ENCODE measurements at places on chromosomes 2 and 18.
A peak's percentile ranks its signal among the peaks of the same experiment; 100 is the strongest.

GRCh38 chr2:174761837-174762236 lies 2.4 kb downstream of the CHRNA1 start:
- DNase-seq: no peak

GRCh38 chr18:2471523-2471922 lies 99.8 kb downstream of the METTL4 start:
- no peak for DNase-seq

DNA sequence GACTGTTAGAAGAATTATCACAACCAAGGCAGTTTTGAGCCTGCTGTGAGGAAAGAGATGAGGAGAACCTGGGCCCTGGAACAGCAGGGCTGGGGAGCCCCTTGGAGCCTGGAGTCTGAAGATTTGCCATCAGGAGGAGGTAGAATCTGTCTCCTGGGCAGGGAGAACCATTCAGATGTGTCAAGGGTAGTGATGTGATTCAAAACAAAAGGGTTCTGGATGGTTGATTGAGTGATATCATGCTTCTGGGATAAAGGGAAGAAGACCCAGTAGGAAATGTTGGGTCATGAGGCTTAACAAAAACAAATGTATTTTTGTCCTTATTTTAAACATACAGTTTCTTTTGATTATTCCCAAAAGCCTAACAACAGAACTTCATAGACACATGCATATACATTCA lies 28.6 kb downstream of the RNF144A start:
- DNase-seq: no peak

- no peak for DNase-seq
These were observed 430.0 kb upstream of the VWC2L start for GRCh38 chr2:213980883-213981282.

DNA sequence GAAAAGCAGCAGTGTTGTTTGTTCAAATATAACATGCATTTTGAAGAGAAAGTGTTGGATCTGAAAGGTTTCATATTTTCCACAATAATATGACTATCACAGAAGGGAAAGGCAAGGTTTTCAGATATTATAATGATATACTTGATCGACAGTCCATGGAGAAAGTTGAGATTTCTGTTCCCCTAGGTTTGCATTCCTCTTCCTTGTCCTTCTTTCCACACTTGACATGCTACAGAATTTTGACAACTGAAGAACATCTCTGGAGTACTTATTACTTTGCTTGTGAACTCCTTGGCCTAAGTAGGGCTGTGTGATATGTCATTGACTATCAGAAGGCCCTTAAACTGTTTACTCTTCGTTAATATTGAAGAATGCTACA lies 46.5 kb downstream of the TMEFF2 start:
- DNase-seq: no peak

GRCh38 chr18:79317703-79318102 lies 78.0 kb upstream of the NFATC1 start:
- no peak for DNase-seq

- DNase-seq: no peak
These were observed 125.4 kb downstream of the CLIP4 start for GRCh38 chr2:29240601-29241000.

DNA sequence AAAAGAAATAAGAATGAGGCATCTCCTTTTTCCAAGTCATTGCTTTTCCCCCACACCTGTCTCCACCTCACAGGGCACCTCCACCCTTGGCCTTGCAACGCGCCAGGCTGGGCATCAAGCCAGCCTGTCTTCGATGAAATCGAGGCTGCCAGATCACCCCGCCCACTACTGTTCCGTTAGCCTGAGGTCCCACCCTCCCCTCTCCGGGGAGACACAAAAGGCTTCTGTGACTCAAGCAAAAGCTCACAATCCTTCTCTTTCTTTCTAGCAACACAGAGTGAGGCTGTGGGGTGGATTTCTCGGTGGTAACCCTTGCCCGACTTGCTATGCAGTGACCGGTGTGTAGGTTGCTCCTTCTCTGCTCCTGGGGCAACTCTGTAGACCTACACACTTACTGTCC lies 9.9 kb downstream of the TNP1 start:
- DNase-seq: no peak

DNA sequence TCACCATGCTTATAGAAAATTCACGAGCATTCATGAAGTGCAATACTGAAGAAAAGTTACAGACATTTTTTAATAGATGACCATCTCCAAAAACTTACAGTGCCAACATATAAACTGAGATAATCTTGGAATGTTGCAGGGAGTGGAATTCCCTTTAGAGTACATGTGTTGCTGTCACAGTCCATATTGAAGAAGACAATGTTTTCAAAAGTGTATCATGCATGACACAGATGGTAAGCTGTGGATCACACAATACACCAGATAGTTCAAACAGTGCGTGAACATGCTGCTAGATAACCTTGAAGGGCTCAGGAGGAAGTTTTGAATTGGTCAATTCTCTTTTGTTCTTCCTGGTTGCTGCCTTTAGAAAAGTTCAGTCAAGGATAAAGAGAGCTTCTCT lies 1644.3 kb upstream of the NXPH2 start:
- DNase-seq: no peak

GRCh38 chr2:178056345-178056744 lies 16.2 kb downstream of the PDE11A start:
- no peak for DNase-seq

DNA sequence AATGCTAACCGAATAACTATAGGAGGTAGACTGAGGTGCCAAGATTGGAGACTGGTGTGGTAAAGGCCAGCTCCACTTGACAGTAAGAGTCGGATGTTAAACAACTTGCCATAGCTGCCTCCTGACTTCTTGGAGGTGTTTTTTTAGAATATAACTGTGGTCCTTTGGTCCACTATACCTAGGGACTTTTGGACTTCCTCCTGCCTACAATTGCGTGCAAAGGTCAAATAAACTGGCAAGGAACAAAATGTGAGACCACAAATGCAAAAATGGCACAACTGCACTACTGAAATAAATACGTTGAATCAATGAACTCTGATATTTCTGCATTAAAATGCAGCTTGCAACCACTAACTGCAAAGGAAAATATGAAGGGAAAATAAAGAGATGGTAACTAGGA lies 338.6 kb downstream of the NRXN1 start:
- no peak for DNase-seq

GRCh38 chr2:72137498-72138010 lies 10.1 kb downstream of the CYP26B1 start:
- peak; percentile 42 for DNase-seq

DNA sequence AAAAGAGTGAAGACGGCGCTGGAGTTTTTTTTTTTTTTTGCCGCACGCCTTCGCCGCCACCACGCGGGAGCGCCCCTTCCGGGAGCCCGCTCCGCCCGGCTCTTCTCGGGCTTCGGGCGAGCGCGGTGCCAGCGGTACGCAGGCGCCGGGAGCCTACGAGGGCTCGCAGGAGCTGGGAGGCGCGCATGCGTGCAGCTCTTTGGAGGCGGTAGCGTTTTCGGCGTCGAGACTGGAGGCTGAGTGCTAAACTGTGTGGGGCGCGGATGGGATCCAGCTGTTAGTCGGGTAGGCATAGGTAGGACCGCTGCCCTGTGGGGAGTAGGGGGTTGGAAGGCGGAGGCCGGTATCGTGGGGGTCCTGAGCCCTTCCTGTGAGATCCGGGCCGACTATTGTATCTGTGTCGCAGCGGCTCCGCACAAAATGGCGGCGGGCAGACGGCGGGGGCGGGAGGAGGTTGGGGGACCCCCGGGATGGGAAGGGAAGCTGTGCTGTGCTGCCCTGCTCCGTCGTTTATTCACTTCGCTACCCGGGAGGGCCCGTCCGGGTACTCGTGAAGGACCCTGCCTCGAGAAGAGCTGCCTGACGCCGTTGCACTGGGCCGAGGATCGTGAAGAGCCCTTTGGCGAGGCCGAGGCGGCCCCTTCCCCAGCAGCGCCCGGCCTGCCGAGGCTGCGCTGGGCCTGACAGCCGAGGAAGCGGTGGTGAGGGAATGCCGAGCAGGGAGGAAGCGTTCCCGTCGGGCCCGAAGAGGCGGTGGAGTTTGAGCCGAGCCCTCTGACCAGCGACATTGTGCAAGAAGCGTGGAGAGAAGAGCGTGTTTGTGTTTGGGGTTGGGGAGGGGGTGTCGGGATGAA lies at the start of gene ZNF638:
Gene ZNF638, plus strand, starts transcription at position 202 of the 854 bp plus-strand sequence. CDS start 17,173 bp downstream, outside the sequence.
- peak; percentile 92 for DNase-seq

- DNase-seq: peak; percentile 20
These were observed 106.3 kb downstream of the EPHA4 start for GRCh38 chr2:221465776-221466175.

DNA sequence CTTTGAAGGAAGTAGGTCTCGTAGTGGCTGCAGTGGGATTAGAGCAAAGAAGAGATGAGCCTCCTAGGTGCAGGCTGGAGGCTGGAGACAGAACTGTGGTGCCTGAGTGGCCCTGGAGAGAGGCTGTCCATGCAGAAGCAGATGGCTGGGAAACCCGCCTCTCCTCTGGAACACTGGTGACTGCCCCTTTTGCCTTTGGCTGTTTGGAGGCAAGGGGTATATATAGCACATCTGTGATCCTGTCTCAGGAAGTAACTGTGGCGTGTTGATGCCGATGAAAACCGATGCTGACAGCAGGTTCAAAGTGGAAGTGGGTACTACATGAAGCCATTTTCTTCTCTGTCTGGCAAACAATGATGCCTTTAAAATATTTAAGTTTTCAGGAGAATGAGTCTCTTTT lies 43.5 kb downstream of the SLC9A2 start:
- no peak for DNase-seq

DNA sequence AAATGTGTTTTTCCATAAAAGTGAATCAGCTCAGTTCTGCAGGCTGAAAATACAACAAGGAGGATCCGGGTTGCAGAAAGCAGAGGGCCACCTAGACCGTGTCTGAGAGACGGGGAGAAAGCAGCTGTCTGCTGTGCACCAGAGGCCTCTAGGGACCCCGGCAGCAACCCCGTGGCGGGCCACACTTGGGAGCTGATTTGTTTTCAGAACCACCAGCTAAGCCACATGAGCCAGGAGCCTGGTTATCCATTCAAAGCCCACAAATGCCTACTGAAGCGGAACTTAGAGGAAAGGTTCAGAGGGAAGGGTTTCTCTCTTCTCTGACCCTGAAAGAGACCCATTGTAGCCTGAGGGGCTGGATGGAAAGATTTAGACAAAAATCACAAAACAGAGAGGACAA lies 28.4 kb upstream of the ID2 start:
- no peak for DNase-seq

GRCh38 chr2:27909901-27910300 lies 19.4 kb downstream of the BABAM2 start:
- no peak for DNase-seq

- no peak for DNase-seq
These were observed 493.8 kb upstream of the NRP2 start for GRCh38 chr2:205188239-205189138.

DNA sequence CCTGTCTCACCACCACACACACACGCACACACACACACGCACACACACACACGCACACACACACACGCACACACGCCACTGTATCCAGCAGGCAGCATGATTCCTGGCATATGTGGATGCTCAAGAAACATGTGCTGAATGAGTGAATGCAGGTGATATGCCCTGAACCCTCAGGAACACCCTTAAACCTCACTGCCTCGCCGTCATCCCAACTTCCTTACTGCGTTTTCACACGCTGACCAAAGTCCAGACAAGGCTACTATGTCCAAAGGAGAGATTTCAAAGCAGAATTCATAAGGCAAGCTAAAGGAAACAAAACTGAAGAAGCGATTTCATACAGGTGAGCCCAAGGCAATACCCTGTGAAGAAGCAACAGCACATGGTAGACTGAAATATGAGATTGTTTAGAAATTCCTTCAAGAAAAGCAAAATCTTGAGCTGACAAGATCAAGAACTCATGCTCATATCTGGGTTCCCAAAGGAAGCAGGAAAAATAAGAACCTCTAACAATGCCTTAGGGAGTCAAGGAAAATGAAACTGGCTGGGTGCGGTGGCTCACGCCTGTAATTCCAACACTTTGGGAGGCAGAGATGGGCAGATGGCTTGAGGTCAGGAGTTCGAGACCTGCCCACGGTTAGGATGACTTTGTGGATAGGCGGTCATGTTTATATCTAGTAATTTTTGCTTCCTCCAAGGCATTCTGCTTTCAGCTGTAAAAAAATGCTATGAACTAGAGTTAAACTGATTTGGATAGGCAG lies 69.1 kb downstream of the TNFRSF11A start:
- no peak for DNase-seq

- no peak for DNase-seq
These were observed at the start of gene CNGA3 for GRCh38 chr2:98346311-98347236. Gene CNGA3 (plus strand): TSS chr2:98346456. CDS start chr2:98369976, 23,520 bp downstream.

DNA sequence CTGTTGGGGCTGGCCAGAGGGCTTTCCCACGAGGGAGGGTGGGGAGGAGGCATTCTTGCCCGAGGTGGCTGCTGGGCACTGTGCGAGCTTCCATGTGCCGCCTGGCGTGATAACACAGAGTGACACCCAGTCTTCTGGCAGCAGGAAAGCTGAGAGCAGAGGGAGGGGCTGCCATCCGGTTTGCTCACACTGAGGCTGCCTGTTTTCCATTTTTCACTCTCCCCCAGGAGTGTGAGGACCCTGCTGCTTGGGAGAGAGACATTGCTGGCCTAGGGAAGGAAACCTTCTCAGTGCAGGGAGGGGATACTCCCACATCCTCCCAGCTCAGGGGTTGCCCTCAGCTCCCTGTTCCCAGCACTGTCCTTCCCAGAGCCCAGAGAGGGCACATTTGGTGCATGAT lies 73.1 kb downstream of the INHBB start:
- no peak for DNase-seq

DNA sequence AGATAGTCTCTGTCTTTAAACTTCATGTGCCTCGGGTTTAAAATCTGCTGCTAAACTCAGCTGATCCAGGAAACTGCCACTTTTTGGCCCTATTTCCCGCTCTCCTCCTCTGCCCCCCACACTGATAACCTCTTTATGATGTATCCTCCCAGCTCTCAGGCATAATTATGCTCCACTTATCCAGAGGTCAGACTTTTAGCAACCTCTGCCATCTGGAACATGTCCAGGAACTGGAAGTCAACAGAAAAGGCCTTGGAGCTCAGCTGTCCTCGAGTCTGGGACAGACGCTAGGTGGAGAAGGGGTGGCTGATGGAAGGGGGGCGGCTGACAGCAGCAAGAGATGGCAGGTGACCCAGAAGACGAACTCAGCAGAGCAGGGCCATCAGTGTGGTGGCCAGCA lies 41.2 kb downstream of the ASAP2 start:
- DNase-seq: no peak

- no peak for DNase-seq
These were observed 209.6 kb downstream of the STK39 start for GRCh38 chr2:168037778-168038177.

DNA sequence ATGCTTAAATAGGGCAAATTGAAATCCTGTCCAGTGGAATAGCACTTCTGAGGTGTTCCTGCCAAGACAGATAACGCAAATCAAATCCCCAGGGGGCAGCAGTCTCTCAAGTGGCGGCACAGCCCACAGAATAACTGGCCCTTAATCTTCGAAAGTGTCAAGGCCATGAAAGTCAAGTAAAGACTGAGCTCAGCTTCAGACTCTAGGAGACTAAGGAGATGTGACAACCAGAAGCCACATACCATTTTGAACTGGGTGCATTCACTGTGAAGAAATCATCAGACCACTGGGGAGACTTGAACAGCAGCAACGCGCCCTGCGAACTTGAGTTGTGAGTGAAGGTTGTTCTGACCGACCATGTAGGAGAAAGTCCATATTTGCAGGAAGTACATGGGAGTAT lies 66.0 kb upstream of the ASAP2 start:
- DNase-seq: no peak

Measured in CD4-positive, alpha-beta T cell treated with Interleukin-1 beta for 1 hour (primary cell).